B cell (primary cell): ENCODE measurements at places on chromosomes 4 and X.

DNA sequence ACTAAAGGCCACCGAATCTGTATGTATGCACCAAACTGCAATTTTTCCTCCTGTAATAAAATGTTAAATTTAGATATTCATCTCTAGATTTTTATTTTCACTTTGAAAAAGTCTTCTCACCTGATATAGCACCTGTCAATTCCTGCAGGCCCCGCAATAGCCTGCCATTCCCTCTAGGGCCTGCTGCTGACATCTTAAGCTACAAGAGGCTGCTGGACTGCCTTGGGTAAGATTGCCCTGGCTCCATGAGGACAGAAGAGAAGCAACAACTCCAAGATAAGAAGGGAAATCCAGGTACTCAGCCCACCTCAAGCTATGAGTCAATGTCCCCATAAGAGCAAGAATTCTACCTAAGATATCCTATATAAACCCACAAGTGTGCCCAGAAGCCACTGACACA lies 230.2 kb upstream of the AGTR2 start:
- no peak for DNase-seq

DNA sequence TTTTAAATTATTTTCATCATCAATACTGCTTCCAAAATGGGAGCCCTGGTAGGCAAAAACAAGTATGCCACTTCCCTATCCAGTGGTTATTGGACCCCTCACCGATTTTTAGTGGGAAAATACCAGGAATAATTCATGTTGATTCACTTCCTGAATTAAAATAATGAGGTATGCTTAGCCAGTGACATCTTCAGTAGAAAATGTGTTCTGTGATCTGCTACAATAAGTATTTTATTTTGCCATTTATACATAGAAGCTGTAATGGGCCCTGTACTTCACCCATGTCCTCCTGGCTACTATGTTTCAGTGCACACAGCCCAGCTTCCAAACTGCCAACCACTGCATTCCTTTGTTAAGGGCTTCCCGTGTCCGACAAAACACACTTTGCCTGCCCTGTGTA lies 41.0 kb upstream of the KLHL34 start:
- no peak for DNase-seq

DNA sequence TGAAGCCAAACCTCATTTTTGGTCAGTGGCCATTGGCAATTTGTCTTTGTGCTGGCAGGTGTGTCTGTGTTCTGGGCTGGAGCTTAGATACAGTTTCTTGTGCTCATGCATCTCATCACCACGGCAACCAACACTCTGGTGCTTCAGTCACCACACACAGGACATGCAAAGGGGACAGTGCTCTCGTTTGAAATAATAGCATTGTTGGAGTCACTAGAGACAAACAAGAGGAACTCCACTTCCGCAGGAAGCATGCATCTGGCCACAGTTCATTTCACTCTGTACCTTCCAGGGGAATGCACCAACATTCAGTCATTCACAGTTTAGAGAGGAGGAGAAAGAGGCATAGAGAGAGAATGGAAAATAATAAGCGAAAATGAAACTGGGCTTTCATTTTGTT lies 267.4 kb downstream of the ANK2 start:
- DNase-seq = peak; percentile 50

GRCh38 chr4:168503652-168504362 lies 7.0 kb downstream of the PALLD start:
- no peak for DNase-seq

DNA sequence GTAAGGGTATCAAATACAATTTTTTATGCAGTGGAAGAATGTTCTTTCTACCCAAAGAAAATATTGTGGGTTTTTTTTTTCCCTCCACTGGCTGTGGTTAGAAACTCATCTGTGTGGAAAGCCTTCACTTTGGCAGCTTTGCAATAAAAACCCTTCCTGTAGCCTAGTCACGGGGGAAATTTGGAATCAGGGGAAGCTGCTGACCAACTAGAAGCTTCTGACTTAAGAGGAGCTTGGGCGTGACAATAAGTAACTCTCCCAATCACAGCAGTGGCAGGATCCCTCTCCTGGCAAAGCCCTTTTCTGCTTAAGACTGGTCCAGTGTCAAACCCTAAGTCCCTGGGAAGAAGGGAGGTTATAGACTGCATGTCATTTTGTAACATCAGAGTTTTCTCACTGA lies 87.9 kb downstream of the LRRC66 start:
- DNase-seq = no peak

GRCh38 chrX:133796282-133796681 lies 189.1 kb downstream of the GPC3 start:
- DNase-seq = no peak

- no peak for DNase-seq
These were observed 39.5 kb downstream of the USP46 start for GRCh38 chr4:52619591-52619931.

- DNase-seq = no peak
These were observed 7.7 kb downstream of the FANCB start for GRCh38 chrX:14865201-14865600.

GRCh38 chrX:114152130-114152529 lies 431.8 kb upstream of the HTR2C start:
- DNase-seq = no peak

GRCh38 chr4:85147481-85148076 lies 181.1 kb upstream of the WDFY3 start:
- peak; percentile 82 for DNase-seq

- no peak for DNase-seq
These were observed 55.6 kb downstream of the CYLC1 start for GRCh38 chrX:83916525-83916924.

DNA sequence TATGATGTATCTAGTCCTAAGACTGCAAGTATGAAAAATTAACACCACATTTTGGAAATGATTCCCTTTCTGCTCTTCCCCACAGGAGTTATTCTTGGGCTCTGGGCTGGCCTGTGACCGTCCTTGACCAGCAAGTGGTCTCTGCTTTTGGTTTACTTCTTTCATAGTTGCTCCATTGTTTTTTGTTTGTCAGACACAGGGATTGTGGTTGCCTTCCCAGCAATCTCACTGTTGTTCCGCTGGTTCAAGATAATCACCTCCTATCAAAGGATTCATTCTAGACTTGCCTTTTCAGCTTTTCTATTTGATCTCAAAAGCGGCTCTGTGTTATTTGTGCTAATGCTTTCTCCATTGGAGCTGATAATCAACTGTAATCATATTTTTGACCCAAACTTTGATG lies 218.8 kb downstream of the MGST2 start:
- DNase-seq = no peak

GRCh38 chr4:94389595-94390267 lies 47.1 kb upstream of the HPGDS start:
- no peak for DNase-seq

GRCh38 chrX:129577473-129577872 lies 37.4 kb downstream of the OCRL start:
- no peak for DNase-seq

DNA sequence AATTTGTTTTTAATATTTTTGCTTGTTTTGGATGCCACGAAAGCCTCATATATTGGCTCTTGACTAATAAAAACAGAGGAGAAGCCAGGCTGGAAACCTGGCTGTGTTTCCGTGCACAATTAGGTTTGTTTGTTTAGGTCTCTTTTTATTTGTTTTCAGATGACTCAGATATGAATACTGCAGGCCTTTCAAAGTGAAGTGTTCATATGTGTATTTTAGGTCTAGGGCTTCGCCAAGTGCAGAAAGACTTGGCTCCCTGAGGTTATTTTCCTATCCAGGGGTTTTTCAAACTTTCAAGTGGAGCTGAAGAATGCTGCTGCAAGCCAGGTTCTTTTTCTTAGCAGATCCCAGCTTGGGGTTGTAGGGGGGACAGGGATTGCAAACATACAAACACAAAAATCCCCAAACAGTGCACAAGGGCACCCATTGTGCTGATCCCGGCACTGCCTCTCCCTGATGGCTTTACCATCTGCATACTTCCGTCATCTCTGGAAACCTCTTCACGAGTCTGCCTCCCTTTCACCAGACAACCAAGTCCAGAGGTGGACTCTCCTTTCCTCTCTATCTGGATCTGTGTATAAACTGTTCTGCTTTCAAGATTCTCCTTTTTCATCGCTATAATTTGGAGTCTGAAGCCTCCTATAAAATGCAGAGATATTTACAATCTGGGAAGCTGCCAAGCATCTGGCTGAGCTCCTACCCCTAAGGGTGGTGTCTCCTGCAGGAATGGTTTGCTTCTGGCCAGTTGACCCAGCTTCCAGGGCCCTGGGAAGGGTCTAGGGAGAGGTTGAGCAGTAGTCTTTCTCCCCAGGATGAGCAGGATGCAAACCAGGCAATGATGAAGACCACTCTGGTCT lies 108.6 kb downstream of the SMIM20 start:
- DNase-seq = no peak

DNA sequence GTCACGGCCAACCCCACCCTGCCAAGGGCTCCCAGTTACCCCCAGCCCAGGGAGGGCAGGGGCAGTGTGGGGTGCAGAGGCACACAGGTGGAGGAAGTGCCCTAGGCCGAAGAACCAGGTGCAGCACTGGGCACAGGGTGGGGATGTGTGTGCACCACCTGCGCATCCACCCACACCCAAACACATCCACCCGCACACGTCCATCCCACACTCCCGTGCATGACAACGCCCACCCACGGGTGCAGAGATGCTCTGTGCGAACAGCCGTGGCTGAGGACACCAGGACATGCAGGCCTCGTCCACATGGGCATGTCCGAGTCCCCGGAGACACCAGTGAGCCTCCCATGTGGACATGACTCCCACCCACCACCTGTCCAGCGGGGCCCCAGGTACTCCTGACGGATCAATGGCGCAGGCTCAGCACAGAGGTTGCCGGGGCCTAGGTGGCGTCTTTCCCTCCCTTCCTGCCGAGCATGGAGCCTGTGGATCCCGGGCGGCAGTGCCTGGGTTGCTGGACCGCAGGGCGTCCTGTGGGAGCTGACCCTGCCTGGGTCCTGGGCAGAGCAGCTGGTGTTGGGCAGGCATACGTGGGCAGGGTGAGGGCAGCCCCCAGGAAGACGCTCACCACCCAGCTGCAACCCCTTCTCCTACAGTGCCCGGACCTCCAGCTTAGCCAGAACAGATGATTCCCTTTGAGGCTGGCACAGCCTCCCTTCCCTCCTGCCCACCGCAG lies 19.6 kb downstream of the CTBP1 start:
- DNase-seq = no peak

DNA sequence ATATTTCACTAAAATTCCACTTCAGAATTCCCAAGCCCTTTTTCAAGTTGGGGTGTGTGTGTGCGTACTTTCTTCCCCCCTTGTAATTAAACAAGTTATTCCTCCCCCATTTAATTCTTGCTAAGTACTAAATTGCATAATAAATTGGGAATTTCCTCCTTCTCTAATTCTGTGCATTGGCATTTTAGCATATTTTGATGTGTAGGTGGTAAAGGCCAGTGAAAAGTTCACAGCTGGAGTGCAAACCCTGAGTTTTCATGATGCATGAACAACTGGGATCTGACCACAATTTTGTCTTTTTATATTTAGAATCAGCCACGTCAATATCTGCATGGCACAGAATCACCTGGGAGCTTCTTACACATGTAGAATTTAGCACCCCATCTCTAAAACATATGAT lies 18.5 kb downstream of the ANXA3 start:
- DNase-seq = no peak

DNA sequence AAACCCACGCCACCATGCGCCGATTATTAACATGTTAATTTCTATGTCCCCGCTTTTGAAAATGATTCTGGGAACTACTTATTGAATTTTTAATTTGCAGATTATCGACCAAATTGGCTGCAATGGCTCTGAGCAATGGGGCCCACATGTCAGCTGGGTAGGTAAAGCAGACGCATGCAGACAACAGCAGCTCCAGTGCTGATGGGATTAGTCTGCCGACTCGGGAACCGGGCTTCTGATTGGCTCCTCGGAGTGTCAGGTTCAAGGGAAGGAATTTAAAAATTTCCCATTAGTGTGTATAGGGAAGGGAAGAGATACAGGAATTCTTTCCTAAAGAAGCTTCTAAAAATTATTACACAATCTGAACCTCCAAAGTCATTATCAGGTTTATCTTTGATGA lies 77.4 kb upstream of the PPARGC1A start:
- no peak for DNase-seq

GRCh38 chr4:114320126-114320525 lies 278.5 kb upstream of the UGT8 start:
- no peak for DNase-seq

GRCh38 chr4:6749340-6750171 lies 33.0 kb upstream of the KIAA0232 start:
- DNase-seq = no peak

DNA sequence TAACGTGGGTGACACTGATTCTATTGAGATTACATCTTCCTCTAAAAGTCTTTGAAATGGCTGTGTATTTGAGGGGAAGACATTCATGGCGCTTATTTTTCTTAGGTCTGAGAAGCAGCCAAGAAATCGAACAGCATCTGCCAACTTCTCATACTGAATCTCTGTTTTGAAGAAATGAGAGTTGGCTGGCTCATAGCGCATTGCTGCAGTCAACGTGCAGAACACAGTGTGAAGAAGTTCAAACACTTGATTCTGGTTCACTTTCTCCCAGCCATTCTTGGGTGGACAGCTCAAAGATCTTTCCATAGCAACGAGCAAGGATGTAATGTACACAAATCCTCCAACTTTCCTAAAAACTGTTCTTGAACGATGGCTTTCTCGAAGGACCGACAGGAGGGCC lies 156.5 kb downstream of the WDFY3 start:
- no peak for DNase-seq

GRCh38 chr4:166335256-166335938 lies 462.4 kb downstream of the TLL1 start:
- no peak for DNase-seq

DNA sequence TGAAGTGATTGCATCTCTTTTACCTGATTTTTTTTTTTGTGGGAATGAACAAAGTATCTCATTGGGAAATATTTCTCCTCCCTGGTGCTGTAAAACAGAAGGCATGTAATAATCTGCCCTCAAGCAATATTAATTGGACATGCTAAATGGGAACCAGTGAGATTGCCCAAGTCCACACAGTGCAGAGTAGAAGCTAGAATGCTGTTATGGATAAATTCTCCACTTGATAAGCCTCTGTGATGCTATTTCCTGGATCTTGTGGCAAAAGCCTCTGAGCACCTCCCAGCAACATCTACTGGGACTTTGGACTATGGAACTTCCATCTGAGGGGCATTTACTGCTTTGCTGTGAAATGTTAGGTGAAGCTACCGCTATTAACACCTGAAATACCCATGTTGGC lies 46.9 kb upstream of the YTHDC1 start:
- no peak for DNase-seq

DNA sequence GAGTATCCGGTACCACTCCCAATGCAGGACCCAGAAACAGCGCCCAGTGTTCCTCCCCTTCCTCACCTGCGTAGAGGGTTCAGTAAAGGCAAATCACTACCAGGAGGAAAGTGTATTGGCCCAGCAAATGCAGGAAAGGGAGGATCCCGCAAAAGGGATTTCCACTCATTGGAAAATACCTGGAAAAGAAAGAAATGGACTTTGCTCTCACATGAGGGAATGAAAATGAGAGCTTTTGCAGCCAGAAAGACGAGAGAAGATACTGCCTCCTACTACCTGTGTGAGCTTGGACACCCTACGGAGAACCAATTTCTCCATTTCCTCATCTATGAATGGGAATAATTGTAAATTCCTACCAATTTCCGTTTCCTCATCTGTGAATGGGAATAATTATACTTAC lies 184.1 kb upstream of the PPARGC1A start:
- DNase-seq = no peak
